ENCODE measurements at places on chromosomes 6 and 20.

DNA sequence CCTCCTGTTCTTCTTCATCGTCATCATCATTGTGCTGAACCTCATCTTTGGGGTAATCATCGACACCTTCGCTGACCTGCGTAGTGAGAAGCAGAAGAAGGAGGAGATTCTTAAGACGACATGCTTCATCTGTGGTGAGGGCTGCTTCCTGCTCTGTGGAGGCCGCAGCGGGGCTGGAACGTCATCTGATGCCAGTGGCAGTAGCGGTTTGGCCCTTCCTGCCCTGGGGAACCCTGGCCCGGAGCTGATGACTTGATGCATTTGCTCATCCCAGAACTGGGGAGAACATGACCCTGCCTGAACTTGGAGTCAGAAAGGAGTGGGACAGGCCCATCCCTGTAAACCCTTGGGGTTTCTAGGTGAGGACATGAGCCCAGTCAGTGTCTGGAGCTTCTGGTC lies 18.7 kb downstream of the UQCC2 start:
- DNase-seq, result no peak

DNA sequence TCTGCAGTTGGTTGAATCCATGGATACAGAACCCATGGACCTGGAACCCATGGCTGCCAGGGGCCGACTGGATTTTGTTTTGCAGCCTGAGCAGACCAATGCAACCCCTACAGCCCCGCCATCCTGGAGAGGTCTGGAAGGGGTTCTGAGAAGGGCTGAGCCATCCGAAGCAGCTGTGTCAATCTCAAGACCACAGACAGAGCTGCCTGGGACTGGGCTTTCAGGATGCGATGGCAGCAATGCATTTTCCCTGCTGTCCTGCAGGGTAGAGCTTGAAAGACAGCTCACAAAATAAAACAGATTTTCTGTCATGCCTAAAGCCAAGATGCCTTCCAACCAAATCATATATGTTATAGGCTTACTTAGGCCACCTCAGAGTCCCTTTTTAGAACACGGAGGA lies 125.8 kb upstream of the NXT1 start:
- no peak for DNase-seq

GRCh38 chr6:158286413-158286812 lies 25.9 kb upstream of the TULP4 start:
- DNase-seq, result no peak

DNA sequence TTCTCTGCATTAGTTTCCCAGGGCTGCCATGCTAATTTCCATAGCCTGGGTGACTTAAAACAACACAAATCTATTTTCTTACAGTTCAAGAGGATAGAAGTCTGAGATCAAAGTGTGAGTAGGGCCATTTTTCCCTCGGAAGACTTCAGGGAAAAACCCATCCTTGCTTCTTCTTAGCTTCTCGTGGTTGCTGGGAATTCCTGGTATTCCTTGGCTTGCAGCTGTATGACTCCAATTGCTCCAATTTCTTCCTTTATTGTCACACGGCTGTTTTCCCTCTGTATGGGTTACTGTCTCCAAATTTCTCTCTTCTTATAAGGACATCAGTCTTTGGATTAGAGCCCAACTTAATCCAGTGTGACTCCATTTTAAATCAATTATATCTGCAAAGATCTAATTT lies 128.4 kb upstream of the JAG1 start:
- no peak for DNase-seq

DNA sequence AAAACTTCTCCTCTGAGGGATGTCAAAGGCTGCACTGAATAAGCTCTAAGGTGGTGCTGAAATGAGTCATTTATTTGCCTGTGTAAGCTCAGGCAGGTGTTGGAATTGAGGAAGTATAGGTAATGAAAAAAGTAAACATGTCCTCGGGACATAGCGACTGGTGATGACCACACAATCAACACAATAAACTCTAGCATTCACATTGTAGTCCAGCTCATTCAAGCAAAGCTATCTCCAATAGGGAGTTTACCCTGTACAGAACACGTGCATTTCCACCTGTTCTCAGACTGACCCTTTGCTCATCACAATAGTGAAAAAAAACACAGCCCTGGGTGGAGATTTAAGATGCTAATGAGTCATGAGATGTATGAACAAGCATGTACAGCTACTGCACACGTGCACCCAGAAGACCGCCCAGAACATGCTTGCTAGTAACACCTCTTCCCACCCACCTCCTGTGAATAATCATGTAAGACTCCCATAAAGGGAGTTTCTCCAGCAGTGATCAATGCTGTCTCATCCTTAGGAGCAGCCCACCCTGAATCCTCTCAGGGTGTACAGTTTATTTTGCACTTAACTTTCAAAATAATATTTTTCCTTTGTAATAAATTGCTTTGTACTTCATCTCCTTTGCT lies 33.0 kb upstream of the POU5F1 start:
- DNase-seq, result no peak

DNA sequence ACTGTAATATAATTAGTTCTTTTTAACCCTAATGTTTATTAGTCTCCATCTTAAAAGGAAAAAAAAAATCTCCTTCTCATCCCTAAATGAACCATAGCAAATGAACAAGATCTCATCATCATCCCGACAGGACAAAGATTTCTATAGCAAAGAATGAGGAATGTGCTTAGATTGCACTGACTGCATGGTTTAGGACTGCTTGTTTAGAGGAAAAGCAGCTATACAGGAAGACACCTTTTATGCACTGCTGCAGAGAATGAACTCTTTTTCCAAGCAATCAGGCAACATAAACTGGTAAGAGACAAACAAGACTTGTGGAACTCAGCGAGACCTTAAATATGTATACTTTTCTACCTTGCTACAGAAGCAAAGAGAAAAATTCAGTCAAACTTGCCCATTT lies 26.8 kb downstream of the CSNK2A1 start:
- no peak for DNase-seq

GRCh38 chr20:51383891-51384510 lies 158.5 kb downstream of the NFATC2 start:
- DNase-seq, result no peak

DNA sequence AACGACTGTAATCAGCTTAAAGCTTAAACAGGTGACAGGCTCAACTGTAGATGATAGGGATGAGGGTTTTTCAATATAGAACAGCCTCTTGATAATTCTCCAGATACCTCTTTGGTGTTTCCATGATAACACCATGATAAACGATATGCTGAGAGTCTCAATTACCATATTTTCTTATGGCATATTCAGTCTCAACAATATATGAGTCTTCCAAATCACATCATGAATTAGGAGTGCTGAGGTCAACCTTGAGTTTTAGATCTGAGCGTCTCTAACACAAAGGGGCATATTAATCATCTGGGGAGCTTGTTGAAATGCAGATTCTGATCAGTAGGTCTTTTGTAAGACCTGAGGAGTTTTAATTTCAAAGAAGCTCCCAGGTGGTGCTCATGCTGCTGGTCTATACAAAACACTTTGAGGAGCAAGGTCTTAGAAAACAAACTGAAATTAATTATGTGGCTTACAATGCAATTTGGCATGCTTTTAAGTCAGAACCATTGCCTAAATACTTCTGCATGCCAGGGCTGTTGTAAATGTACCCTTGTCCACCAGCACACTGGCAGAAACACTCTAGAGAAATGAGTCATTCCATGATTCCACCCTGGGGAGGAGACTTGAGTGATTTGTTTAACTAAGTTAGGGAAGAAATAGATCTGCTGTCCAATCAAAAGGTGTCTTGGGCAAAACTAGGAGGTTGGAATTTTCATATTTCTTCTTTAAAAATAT lies 49.6 kb downstream of the PTCHD4 start:
- no peak for DNase-seq

GRCh38 chr6:56845032-56845431 lies 109.9 kb upstream of the BEND6 start:
- DNase-seq, result no peak

GRCh38 chr6:15255481-15255880 lies 9.6 kb downstream of the JARID2 start:
- no peak for DNase-seq

DNA sequence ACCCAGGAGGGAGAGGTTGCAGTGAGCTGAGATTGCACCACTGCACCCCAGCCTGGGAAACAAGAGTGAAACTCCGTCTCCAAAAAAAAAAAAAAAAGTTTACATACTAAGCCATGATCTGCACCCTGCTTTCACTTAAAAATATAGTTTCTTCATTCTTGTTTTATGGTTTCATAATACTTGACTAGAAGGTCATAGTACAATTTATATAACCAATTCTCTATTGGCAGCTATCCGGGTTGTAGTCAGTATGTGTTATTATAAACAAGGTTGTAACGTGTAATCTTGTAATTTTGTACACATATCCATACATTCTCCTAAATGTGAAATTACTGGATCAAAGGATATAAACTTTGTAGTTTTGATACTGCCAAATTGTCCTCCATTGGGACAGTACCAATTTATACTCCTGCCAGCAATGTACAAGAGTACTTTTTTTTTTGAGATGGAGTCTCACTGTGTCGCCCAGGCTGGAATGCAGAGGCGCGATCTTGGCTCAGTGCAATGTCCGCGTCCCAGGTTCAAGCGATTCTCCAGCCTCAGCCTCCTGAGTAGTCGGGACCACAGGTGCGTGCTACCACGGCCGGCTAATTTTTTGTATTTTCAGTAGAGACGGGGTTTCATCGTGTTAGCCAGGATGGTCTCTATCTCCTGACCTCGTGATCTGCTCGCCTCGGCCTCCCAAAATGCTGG lies 144.8 kb downstream of the GJA10 start:
- no peak for DNase-seq

Data from nephron progenitor cell (in vitro differentiated cells).